Left colon (tissue), 2 donors: ENCODE measurements at places on chromosomes 11 and 22.

DNA sequence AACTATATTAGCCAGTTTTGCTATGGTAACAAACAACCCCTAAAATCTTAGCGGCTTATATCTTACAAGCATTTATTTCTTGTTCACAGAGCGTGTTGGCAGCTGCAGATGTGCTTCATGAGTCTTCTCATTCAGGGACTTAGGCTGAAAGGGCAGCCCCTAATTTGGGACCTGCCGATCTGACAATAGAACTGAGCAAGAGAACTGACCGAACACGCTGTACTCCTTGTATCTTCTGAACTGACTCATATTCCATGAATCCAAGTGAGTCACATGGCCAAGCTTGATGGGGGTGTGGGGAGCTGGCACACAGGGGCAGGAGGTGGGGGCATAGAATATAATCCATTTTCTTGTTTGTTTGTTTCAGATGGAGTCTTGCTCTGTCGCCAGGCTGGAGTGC lies 481.7 kb upstream of the CADM1 start:
- no peak for DNase-seq

GRCh38 chr11:70129051-70129592 lies 51.0 kb downstream of the ANO1 start:
- DNase-seq, result no peak

DNA sequence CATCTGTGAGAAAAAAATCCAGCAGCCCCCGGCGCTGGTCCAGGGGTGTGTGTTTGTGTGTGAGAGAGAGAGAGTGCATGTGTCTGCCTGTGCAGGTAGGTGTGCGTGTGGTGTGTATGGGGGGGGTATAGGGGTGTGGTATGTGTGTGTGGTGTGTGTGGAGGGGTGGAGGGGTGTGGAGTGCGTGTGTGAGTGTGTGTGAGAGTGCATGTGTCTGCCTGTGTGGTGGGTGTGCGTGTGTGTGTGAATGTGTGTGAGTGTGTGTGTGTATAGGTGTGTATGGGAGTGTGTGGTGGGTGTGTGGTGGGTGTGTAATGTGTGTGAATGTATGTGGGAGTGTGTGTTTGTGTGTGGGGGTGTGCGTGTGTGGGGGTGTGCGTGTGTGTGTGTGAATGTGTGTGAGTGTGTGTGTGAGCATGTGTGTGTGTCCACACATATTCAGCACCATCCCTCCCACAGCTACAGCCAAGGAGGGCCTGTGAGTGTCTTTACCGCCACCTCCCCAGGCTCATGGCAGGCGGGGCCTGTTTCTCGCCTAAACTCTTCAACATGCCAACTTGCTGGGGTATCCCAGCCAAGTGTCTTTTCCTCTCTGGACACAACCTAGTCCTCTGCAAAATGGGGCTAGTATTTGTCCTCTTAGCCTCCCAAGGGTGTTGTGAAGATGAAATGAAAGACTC lies 11.9 kb downstream of the LMO1 start:
- DNase-seq, result peak; percentile 7

DNA sequence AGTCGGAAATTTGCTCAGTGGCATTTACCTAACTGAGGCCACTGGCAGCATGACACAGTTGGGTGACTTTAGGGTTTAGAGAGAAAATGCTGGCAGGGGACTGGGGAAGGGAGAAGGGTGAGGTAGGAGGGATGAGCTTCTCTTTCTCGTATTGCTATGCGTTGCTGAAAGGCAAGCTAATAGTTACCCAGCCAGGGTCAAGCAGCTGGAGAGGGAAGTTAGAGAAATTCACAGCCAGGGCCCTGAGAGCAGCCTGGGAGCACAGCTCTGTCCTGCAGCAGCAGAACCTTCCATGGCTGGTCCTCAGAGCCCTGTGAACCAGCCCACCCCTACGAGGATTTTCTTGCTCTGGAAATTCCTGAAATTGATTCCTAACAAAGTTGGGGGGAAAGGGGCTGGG lies 679.6 kb downstream of the NTM start:
- no peak for DNase-seq

- no peak for DNase-seq
These were observed 93.4 kb downstream of the MUC15 start for GRCh38 chr11:26478710-26479109.

DNA sequence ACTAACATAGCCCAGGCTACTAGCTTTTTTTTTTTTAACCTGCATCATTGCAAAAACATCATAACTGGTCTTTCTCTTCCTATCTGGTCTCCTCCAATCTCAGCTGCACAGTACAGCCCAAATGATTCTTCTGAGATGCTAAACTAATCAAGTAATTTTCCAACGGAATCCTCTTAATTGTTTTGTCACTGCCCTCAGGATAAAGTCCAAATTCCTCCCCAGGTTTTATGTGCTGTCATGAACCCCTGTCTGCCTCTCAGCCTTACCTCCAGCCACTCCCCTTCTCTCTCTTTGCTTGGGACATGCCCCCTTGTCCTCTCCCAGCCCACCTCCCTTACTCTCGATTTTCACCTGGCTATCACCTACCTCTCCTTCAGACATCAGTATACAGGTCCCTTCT lies 12.5 kb downstream of the APBB1 start:
- DNase-seq, result no peak

DNA sequence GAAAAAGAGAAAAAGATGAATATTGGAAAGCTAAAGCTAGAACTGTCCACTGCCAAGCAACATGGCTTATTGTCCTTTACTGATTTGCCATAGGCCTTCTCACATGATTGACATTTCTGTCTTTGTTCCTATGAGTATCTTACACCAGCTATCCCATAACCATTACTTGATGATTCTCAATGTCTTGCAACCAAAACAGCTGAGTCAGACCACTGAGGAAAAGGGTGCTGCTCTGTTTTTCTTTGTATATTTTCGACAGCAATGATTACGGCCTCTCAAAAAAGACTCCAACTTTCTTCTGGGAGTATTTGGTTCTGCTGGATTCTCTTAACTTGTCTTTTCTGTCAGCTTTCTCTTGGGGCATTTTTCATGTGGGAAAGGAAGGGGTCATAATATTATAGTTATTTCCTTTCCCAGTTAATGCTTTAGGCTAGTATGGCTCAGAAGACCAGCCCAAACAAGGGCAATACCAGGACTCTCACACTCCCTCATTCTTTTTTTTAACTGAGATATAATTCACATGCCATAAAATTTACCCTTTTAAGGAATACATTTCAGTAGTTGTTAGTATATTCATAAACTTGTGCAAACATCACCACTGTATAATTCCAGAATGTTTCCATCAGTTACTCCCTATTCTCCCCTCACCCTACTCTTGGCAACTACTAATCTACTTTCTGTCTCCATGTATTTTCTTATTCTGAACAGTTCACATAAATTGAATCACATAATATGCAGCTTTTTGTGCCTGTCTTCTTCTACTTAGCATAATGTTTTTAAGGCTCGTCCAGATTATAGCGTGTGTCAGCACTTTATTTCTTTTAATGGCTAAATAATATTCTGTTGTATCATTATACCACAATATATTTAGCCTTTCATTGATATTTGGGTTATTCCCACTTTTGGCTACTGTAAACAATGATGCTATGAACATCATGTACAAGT lies 31.1 kb upstream of the FAR1 start:
- no peak for DNase-seq

DNA sequence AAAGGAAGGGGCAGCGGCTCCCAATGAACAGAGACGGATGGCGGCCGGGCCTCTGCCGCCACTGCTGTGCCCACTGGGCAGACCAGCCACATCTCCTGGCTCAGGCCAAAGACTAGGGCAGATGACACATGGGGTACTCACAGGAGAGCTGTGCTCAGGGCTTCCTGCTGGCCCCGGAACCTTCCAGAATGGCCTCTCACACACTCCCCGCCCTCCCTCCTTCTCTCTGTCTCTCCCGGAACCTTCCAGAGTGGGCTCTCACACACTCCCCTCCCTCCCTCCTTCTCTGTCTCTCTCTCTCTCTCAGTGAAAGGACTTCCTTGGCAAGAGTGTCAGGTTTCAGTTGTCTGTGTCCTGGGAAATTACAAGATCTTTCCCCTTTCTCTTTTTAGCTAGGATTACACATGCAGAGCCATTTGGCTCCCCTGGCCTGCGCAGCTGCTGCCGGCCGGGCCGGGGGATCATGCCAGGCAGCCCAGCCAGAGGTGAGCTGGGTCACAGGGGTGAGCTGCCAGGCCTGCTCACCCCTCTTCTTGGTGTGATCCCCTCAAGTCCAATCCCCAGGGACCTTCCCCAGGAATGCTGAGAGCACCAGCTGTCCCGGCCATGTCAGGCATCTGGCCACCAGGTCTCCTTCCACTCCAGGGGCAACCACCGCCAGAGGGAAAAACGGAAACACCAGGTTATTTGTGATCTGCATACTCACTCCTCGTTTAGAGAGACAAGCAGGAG lies 45.3 kb upstream of the ADA2 start:
- DNase-seq, result no peak

DNA sequence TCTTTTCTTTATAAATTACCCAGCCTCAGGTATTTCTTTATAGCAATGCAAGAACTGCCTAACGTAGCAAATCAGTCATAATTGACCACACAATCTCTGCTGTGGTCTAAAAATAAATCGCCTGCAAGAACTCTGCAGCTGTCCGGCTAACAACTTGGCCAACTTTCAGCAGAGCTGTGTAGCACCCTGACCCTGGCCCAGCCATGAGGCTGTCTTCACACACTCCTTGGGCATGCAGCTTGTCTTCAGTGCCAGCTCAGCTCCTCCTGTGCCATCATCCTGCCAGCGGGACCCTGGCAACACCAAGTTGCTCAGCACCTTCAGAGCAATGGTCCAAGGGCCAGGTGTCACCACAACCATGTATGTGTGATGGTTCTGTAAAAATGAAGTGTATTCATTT lies 355.6 kb downstream of the OPCML start:
- DNase-seq, result no peak

- DNase-seq, result no peak
These were observed 36.8 kb downstream of the TBX1 start for GRCh38 chr22:19797086-19798002.
